ENCODE measurements at places on chromosomes 13 and 19.

DNA sequence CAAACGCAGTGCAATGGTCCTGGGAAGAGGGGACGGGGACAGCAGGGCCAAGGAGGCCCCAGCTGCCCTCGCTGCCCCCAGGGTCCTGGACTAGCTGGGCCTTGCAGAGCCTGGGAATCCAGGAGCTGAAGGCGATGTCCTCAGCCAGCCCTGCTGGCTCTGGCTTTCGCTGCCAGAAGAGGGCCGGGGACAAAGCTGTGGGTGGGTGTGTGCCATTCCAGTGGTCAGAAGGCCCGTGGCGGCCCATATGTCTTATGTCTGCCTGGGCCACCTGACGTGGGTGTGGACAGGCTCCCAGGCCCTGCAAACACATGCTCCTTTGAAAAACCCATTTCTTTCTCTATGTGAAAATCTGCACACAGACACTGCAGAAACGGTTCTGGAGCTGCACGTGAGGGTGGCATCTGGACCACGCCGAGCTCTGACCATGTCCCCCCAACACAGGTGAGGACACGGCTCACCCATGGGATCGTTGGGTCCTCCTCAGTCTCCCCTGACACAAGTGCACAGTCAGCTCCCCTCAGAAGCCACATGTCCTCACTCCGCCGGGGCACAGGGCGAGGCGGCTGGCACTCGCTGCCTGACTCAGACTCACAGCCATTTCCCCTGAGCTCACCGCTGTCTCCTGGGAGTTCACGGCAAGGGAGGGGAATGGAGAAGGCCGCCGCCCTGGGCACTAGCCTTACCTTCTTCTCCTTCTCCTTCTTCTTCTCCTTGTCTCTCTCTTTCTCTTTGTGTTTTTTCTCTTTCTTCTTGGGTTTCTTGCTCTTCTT lies 16.9 kb downstream of the IZUMO4 start:
- DNase-seq, result peak; percentile 21
- H3K27me3 ChIP-seq, result no peaks in the 10 kb centered on the region
- peaks cover 13% of the 10 kb centered on the region for H3K36me3 ChIP-seq

DNA sequence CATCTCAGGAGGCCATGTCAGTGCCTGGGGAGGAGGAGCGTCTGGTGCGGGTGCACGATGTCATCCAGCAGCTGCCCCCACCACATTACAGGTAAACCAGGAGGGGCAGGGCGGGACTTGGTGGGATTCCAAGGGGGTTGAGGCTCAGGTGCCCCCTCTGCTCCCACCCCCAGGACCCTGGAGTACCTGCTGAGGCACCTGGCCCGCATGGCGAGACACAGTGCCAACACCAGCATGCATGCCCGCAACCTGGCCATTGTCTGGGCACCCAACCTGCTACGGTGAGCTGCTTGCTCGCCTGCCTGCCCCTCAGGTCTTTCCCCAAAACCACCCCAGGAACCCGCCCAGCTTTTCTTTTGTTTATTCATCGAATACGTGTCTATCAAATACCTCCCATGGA lies 7.2 kb downstream of the ARHGAP33 start:
- H3K36me3 ChIP-seq, result no peaks in the 10 kb centered on the region
- H3K27me3 ChIP-seq, result no peaks in the 10 kb centered on the region
- no peak for DNase-seq
- H3K4me3 ChIP-seq, result no peak overlapping the region
- H3K27ac ChIP-seq, result no peak overlapping the region

- peaks cover 4% of the 10 kb centered on the region for H3K4me1 ChIP-seq
- DNase-seq, result no peak
- H3K27ac ChIP-seq, result no peak overlapping the region
- no peaks in the 10 kb centered on the region for H3K36me3 ChIP-seq
Measured at GRCh38 chr13:77863144-77863543, 55.5 kb downstream of the EDNRB start.

DNA sequence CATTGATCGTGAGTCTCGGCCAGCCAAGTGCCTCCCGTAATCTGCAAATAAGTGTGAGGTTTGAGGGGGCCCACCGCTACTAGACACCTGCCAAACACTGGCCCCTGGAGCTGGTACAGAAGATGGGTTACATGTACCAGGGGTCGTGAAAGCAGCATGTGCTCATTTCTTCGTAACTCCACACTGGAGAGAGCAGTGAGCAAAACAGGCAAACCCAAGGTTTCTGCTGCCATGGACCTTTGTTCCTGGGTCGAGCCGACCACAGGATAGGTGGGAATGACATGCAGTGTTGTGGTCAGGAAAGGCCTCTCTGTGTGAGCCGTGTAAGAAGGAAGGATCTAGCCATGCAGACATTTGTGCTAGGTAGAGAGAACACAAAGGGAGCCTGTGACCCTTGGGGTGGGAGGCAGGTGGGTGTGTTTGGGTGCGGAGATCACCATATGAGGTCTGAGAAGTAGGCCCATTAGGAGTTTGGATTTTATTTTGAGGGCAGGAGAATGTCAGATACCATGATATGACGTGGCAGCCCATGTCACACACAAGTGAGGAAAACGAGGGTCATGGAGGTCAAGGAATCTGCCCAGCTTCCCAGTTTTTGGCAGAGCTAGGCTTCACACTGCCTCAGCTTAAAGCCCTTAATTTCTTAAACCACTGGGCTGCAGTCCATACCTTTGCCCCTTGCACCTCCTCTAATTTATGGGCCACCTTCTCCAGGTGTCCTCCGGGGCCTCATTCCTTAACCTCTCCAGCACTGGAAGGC lies 919 bp downstream of the GTF3A start:
- peak; percentile 4 for DNase-seq
- H3K27ac ChIP-seq, result peak overlapping the region; percentile 78
- peaks cover 20% of the 10 kb centered on the region for H3K36me3 ChIP-seq
- no peaks in the 10 kb centered on the region for H3K27me3 ChIP-seq
- peaks cover 37% of the 10 kb centered on the region for H3K4me1 ChIP-seq

DNA sequence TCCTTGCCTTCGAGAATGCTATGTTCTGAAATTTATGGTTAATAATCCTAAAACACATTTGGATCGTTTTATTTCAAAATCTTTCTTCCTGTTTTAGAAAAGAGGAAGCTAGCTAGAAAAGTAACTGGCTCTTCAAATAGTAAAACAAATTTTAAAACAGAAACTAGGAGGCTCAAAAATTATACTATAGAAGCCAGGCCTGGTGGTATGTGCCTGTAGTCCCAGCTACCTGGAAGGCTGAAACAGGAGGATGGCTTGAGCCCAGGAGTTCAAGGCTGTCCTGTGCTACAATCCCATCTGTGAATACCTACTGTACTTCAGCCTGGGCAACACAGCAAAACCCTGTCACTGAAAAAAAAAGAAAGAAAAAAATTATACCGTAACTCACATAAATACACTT lies 57.9 kb downstream of the ELF1 start:
- H3K27ac ChIP-seq, result no peak overlapping the region
- DNase-seq, result no peak
- H3K4me3 ChIP-seq, result no peak overlapping the region

DNA sequence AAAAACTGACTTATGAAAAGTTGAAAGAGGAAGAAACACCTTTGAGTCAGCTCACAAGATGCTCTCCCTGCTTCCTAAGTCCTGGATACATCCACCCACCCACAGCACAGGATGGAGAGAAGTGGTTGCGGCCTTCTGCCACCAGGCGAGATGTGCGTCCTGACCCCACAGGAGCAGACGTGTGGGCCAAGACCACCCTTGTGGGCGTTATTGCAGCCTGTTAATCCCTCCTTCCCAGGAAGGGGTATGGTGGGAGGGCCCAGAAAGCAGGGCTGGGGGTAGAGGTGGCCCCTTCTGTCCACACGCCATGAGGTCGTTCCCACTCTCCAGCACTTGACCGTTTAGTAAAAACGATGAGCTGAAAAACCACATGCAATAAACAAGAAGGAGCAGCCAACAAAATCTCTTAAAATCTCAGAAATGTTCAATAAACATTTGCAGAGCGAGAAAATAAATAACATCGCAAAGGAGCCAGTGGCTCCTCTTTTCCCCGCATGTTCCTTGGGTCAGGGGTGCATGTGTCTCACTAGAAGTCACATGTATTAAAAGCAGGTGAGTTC lies 2.4 kb upstream of the AKAP8L start:
- H3K27ac ChIP-seq, result no peak overlapping the region
- H3K27me3 ChIP-seq, result no peaks in the 10 kb centered on the region
- H3K4me3 ChIP-seq, result no peak overlapping the region
- DNase-seq, result no peak
- peaks cover 39% of the 10 kb centered on the region for H3K36me3 ChIP-seq

GRCh38 chr13:35977060-35977459 lies 154.1 kb downstream of the DCLK1 start:
- no peaks in the 10 kb centered on the region for H3K27me3 ChIP-seq
- H3K36me3 ChIP-seq, result no peaks in the 10 kb centered on the region
- no peak overlapping the region for H3K4me3 ChIP-seq
- DNase-seq, result no peak
- H3K4me1 ChIP-seq, result peaks cover 12% of the 10 kb centered on the region

GRCh38 chr13:49220036-49220855 lies at the start of gene MLNR:
Gene MLNR (plus strand): TSS chr13:49220338. CDS start chr13:49220338, 0 bp downstream.
- H3K4me1 ChIP-seq, result no peaks in the 10 kb centered on the region
- H3K36me3 ChIP-seq, result no peaks in the 10 kb centered on the region
- H3K27ac ChIP-seq, result no peak within 1 kb of the TSS
- DNase-seq, result no peak
- no peaks in the 10 kb centered on the region for H3K27me3 ChIP-seq
- H3K4me3 ChIP-seq, result no peak within 1 kb of the TSS

DNA sequence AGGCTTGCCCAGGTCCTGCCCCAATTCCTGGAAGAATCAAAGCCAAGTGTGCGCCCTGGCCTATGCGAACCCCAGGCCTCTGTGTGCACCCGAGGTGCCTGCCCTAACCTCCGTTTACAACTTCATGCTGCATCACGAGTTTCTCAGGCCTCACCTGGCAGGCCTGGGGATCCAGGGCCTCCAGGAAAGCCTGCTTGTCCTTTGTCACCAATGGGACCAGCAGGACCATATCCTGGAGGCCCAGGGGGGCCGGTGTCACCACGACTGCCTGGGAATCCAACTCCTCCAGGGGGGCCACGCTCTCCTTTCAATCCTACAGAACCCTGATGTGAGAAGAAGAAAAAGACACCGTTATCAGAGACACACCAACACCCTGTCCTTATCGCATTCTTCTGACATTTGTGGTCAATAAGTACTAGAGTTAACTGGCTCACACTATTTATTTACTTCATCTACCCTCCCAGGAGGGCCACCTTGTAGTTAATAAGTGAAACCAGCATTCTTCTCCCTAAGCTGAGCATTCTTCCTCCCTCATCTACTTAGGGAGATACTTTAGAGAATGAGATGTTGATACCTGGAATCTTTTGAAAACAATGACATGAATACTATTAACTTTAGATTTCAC lies 120.6 kb downstream of the COL4A1 start:
- DNase-seq, result no peak
- peaks cover 12% of the 10 kb centered on the region for H3K4me1 ChIP-seq

DNA sequence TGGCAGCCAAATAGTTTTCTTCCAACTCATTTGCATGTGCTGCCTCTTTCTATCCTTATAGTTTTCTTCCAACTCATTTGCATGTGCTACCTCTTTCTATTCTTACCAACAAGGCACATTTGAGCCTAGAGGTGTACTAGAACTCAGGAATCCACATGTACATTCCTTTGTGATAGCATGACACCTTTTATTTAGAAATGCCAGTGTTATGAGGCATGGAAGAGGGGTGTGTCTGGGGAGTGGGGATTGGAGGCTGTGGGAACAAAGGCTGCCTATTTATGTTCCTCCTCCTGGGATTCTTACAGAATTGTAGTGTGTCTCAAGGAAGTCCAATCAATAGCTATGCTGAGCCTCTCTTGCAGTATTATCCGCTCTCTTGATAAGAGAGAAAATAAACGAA lies 966.7 kb downstream of the PCDH17 start:
- peak; percentile 1 for DNase-seq
- no peak overlapping the region for H3K27ac ChIP-seq
- H3K4me3 ChIP-seq, result no peak overlapping the region
- H3K4me1 ChIP-seq, result no peaks in the 10 kb centered on the region
- H3K27me3 ChIP-seq, result no peaks in the 10 kb centered on the region

- H3K27me3 ChIP-seq, result no peaks in the 10 kb centered on the region
- H3K4me1 ChIP-seq, result no peaks in the 10 kb centered on the region
- H3K36me3 ChIP-seq, result no peaks in the 10 kb centered on the region
- no peak overlapping the region for H3K4me3 ChIP-seq
- no peak overlapping the region for H3K27ac ChIP-seq
Measured at GRCh38 chr13:25943081-25943480, 108.7 kb downstream of the SHISA2 start.

- no peaks in the 10 kb centered on the region for H3K36me3 ChIP-seq
- no peak overlapping the region for H3K4me3 ChIP-seq
- H3K27ac ChIP-seq, result peak overlapping the region; percentile 88
- H3K27me3 ChIP-seq, result no peaks in the 10 kb centered on the region
- peaks cover 16% of the 10 kb centered on the region for H3K4me1 ChIP-seq
Measured at GRCh38 chr19:45123440-45123850, 30.5 kb downstream of the PPP1R37 start.

- peaks cover 13% of the 10 kb centered on the region for H3K36me3 ChIP-seq
- no peaks in the 10 kb centered on the region for H3K27me3 ChIP-seq
- peak; percentile 78 for DNase-seq
Measured at GRCh38 chr19:18160971-18161635, 8.1 kb downstream of the PIK3R2 start.

GRCh38 chr13:73754241-73754640 lies 380.0 kb downstream of the KLF12 start:
- H3K27me3 ChIP-seq, result no peaks in the 10 kb centered on the region
- H3K4me1 ChIP-seq, result peaks cover 8% of the 10 kb centered on the region
- DNase-seq, result no peak
- no peaks in the 10 kb centered on the region for H3K36me3 ChIP-seq
- no peak overlapping the region for H3K4me3 ChIP-seq

- H3K4me3 ChIP-seq, result peak overlapping the region; percentile 21
- H3K36me3 ChIP-seq, result peaks cover 4% of the 10 kb centered on the region
- H3K4me1 ChIP-seq, result peaks cover 44% of the 10 kb centered on the region
- peak; percentile 96 for DNase-seq
- peak overlapping the region; percentile 98 for H3K27ac ChIP-seq
Measured at GRCh38 chr19:33040994-33041827, 23.5 kb downstream of the RHPN2 start.

- no peaks in the 10 kb centered on the region for H3K4me1 ChIP-seq
- H3K4me3 ChIP-seq, result no peak overlapping the region
- H3K27ac ChIP-seq, result no peak overlapping the region
Measured at GRCh38 chr19:55095260-55096060, 19.8 kb downstream of the EPS8L1 start.

DNA sequence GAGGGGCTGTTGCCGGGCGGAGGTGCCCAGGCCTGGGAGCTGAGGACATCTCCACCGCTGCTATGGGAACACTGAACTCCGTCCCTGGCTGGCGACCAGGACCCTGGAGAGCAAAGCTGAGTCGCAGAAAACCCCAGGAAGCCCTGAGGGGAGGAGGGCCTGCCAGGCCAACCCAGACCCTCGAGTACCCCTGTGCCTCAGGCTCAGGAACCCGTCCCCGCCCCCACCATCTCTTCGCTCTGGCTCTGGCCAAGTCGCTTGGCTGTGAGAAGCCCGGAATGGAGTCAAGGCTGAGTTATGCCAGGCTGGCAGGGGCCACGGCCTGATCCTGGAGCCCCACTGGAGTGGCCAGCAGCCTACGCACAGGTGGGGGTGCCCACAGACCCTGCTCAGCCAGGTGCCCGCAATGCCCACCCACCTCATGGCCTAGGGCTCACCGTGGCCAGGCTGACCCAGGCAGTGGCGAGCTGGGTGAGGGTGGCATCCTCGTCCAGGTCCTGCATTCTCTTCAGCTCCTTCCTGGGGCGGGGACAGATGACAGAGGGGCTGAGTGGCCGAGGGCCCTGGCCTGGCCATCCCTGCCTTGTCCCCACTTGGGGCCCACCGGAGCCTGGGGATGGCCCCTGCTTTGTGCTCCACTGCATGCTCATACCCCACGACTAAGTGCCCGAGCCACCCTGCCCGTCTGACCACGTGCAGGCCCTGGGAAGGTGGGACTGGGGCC lies 8.5 kb upstream of the CERS1 start:
- H3K27ac ChIP-seq, result no peak overlapping the region
- peaks cover 7% of the 10 kb centered on the region for H3K36me3 ChIP-seq
- no peaks in the 10 kb centered on the region for H3K4me1 ChIP-seq
- H3K4me3 ChIP-seq, result no peak overlapping the region

Data from PC-3 (cell line).